ENCODE measurements at places on chromosomes 11 and 22.

- no peak for DNase-seq
These were observed 20.9 kb downstream of the PARVG start for GRCh38 chr22:44201665-44202064.

DNA sequence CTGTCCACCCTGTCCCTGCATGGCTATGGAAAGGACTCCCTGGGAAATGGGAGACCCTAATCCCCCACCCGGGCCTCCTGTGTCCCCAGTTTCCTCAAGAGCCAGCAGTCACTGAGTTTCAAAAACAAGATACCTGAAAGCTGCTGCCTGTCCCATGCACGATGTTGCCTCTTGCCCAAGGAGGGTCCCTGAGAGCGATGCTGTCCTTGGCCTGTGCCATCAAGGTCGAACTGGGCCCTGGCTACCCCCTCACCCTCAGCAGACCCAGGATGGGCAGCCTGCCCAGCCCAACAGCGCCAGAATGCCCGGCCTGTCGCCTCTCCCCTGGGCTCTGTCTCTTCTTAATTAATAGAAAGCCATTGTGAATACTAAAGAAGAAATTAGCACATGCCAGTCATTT lies 104.5 kb upstream of the LMO1 start:
- no peak for DNase-seq

- no peak for DNase-seq
These were observed 135.4 kb upstream of the PLET1 start for GRCh38 chr11:112396076-112396475.

- no peak for DNase-seq
These were observed 71.8 kb downstream of the PIWIL4 start for GRCh38 chr11:94638902-94639373.

DNA sequence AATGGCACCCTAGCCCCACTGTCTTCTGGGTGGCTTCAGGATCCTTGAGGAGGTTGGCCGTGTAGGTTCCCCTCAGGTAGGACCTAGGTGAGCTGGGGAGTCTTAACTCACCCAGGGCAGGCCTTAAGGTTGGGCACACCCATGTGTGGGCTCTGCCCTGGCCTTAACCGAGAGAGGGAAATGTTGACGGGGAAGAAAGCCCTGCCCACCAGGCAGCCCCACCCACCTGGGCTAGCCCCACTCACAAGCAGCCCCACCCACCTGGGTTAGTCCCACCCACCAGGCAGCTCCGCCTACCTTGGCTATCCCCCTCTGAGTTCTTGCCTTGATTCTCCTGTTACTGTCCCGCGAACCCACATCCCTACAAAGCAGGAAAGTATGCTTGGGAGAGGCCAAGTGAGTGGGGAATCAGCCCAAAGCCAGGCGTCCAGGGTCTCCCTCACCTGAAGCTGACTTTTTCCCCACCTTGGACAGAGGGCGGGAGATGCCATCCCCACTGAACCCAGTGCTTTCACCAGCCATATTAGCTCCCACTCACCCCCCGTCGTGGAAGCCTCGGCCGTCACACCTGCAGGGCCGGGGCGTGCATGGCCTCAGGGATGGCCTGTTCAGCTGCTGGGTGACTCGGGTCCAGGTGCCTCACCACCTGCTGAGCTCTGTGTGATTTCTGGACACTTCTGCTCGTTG lies at the start of gene MYEOV:
MYEOV (plus strand) TSS at position 337 of the 687 bp plus-strand sequence. CDS start 1,200 bp downstream, outside the sequence.
- DNase-seq = peak; percentile 38

DNA sequence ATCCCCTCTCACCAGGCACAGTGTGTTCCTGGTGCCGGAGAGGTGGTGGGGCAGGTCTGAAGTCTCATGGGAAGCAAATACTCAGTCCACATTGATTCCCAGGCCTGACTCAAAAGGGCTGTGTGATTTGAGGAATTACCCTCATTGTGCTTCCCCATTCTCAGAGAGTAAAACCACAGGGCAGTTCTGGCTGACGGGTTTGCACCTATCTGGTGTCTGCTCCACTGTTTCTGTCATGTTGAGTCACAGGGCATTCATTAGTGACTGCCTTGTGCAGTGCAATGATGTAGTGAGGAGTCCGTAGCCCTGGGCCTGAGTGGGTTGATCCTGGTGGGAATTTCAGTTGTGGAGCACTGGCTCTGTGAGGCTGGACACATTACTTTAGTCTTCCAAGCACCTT lies 85.2 kb upstream of the ARHGAP20 start:
- no peak for DNase-seq

GRCh38 chr11:102306048-102306597 lies 11.2 kb upstream of the BIRC3 start:
- no peak for DNase-seq

DNA sequence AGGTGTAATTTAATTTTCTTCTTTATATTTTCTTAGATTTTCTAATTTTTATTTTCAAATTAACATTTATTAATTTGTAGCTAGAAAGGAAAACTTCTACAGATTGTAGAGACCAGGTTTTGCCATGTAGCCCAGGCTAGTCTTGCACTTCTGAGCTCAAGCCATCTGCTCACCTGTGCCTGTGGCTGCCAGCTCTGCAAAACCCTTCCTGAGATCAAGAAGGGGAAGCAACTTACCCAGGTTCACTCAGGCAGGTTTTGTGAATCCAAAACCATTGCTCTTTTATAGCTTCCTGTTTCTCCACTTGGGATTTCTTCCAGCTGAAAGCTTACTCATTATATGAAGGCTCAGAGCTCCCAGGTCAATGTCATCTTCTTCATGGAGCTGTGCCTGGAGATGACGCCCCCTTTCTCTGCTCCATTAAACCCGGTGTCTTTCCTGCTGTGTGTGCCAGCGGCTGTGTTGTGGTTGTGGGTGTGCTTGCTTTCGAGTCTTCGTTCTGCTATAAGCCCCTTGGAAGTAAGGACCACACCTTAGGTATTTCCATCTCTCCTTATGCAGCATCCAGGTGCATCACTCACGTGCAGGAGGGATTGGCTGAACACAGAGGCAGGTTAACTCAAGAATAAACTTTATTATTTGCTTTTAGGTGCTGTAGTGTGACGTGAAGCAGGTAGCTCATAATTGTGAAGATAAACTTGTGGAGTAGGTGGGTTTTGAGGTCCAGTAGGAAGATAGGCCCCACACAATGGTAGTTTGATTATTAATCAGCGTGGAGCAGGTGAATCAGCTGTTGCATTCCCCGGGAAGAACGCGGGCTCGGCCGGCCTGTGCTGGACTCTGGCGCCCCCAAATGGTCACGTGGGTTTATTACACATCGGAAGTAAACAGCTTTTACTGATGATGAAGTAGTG lies 42.2 kb upstream of the INCENP start:
- no peak for DNase-seq
